Stimulated activated CD8-positive, alpha-beta memory T cell treated with anti-CD3 and anti-CD28 coated beads, Interleukin-15, amount 100 ng/mL, for 4 hours (primary cell): ENCODE measurements at places on chromosomes 6 and 20.

GRCh38 chr6:110296241-110297025, 61.7 kb downstream of the METTL24 start:
- no peak for DNase-seq

DNA sequence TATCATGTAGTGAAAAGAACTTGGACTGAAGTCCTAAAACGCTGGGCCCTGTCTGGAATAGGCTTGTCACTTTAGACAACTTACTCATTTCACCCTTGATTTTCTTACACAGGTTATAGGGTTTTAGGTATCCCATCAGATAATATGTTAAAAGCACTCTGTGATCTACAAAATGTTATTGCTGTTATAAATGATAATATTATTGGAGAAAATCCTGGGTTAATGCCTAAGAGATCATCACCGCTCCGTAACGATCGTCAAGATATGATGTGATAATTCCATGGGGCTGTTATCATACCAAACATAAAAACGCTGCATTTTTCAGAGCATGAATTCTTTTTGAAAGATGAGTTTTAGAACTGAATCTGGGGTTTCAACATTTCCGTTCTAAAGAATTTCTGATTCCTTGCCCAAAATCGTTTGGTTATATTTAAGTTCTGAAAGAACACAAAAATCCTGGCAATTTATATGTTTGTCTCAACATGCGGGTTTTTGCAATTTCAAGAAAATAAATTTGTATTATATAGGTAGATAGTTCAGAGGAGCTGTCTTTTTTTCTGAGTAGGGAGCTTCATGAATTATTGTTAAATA, 154.8 kb downstream of the FOXC1 start:
- DNase-seq = no peak

DNA sequence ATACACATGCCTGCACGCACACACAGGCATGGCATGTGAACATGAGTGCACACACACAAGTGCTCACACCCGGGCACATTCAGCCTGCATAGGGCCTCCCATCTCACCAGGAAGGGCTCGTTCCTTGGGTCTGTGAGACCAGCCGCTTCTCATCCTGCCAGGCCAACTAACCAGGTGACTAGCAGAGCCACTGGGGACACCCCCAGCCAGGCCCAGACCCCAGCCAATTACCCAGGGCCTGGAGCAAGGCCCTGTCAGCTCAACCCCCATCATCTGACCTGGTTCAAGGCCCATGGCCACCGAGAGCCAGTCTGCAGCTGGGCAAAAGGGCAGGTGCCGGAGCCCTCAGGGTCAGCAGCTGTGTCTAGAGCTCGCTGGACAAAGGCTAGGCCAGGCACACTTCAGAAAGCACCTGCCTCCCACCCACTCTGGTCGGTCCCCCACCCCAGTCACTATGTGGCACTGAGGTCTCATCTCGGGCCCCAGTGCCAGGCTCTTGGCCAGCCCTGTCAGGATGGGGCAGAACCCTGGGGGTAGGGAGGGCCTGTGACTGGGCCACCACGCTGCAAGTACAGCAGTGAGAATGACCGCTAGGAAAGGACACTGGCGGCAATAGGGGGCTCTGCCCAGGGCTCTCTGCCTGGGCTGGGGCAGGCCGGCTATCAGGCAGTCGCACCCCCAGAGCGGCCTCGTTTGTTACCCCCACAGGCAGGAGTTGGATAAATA, 26.8 kb upstream of the MRGBP start:
- DNase-seq = no peak

DNA sequence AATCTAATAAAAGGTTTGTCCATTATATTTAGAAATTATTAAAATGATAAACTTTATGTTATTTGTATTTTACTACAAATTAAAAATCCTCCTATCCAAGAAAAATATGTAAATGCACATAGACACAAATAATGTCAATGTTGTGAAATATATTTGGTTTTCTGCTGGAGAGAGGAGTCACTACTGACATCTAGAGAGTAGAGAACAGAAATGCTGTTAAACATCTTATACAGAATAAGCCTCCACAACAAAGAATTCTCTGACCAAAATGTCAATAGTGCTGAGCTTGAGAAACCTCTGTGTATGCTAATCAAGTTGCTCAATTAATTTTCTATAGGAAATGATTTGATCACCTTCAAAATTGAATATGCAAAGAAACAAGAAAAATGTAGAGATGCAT, 12.4 kb downstream of the HTR1B start:
- no peak for DNase-seq

- DNase-seq = no peak
These were observed 159.7 kb downstream of the TMEM242 start for GRCh38 chr6:157163434-157164159.

DNA sequence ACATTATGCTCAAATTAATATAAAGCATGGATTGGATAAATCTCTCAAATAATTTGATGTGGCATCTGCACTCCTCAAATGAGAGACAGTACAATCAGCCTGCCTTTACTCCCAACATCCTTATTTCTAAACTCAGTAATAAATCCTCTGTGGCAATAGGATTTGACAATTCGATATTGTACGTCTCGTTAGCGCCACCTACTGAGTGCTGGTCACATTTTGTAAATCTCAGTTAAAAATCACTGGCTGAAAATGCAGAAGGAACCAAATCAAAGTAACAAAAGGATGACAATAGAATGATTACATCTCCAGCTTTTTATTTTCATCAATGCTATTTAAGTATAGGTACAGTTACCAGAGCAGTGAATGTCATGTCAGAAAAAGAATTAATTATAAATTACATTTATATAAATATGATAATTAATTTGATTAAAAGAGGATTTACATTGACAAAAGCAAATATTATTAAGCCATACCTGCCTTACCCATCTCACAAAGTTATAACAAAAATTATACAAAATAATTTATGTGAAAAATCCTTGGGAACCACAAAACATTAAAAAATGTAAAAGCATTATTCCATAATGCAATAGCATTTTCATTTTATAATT, 20.2 kb upstream of the GJE1 start:
- peak; percentile 37 for DNase-seq

GRCh38 chr6:101655109-101655508, 261.6 kb downstream of the GRIK2 start:
- DNase-seq = no peak

DNA sequence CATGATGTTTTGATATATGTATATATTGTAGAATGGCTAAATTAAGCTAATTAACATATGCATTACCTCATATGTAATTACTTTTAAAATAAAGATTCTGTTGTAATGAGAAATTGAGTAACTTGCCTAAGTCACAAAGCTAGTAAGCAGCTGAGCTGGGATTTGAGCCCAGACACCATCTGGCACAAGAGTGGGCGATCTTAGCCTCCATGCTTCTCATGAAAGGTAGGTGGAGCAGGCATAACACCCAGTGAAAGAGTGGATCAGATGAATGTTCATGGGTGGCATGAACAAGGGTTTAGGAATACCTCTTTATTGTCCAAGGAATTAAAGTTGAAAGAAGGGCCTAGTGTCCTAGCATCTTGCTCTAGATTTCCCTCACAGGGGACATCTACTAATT, 365.4 kb downstream of the TFAP2B start:
- DNase-seq = no peak

GRCh38 chr20:33177866-33178265, 9.9 kb downstream of the BPIFA2 start:
- no peak for DNase-seq

- no peak for DNase-seq
These were observed 3.9 kb downstream of the GTF2H5 start for GRCh38 chr6:158172001-158172400.

GRCh38 chr20:20535051-20535450, 167.1 kb downstream of the INSM1 start:
- no peak for DNase-seq

- no peak for DNase-seq
These were observed 18.6 kb downstream of the CCM2L start for GRCh38 chr20:32028647-32029372.

- no peak for DNase-seq
These were observed 18.2 kb upstream of the RBL1 start for GRCh38 chr20:37114012-37114411.

DNA sequence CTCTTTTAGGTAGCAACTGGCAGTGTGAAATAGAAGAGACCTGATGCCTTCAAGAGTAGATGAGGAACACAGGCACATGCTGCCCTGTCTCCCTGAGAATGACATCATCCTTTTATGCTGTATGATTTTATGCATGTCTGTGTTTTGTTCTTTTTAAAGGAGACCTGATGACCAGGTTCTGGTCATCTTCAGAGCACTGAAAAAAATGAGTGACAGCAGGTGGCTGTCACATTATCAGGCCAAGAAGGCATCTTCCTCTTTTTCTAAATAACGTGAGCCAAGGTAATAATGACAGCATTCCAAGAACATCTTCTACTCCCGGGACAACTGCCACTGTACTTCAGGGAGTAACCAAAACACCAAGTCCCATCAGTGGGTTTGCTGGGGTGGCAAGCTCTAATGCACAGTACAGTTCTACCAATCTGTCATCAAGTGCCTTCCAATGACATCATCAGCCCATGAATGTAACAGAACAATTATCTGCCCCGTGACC, 28.9 kb downstream of the CNKSR3 start:
- no peak for DNase-seq

- DNase-seq = no peak
These were observed 1.4 kb downstream of the TUBB2B start for GRCh38 chr6:3226042-3226441.

GRCh38 chr20:51609251-51609650, 66.7 kb upstream of the NFATC2 start:
- DNase-seq = no peak

- no peak for DNase-seq
These were observed 45.1 kb downstream of the SRC start for GRCh38 chr20:37390891-37391525.

DNA sequence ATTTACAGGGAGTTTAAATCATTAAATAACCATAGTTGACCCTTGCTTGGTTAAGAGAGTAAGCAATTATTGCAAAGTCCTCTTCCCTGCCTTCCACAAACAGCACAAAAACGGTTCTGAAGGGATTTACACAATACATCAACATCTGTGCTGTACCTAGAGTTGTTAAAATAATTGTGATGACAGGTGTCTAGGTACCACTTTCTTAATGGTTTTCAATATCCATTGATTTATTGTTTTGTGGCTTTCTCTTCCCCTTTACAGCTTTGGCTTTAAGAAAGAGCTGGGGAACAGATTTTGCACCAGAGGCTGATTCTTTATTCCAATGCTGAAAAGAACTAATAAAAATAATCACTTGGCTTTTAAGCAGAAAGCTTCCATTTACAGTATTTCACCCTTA, 598 bp upstream of the SOX4 start:
- DNase-seq = no peak
